ENCODE measurements at places on chromosomes 1 and 21. TPM values are rescaled to one million over a fixed set of nuclear protein-coding genes. Genes with fewer than 3 reads are reported as not detected.

Gene LDLRAD1
- 0.63 TPM for total RNA-seq

Gene LCE1F
- total RNA-seq, result not detected

Gene CD34
- 1.1 TPM for total RNA-seq

Gene RGS8
- total RNA-seq, result not detected

Gene RNF186
- 0.60 TPM for total RNA-seq

Gene PTAFR
- 0.70 TPM for total RNA-seq

DNA sequence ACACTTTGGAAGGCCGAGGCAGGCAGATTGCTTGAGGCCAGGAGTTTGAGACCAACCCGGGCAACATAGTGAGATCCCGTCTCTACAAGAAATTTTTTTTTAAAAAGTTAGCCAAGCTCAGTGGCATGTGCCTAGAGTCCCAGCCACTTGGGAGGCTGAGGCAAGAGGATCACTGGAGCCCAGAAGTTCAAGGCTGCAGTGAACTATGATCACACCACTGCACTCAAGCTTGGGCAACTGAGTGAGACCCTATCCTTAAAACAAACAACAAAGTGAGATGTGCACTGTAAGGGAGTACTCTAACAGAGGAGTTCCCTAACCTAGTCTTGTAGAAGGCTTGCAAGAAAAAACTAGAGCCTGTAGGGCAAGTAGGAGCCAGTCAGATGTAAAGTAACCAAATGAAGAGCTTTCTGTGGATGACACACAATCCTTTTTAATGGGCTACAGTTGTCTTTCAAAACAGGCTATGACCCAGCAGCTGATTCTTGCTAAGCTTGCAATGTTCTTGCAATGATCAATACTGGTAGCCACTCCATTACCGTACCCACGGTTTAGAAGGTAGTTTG is 38.0 kb upstream of the SRP9 start:
- DNase-seq, result no peak

GRCh38 chr1:183881387-183882131 is 76.6 kb downstream of the RGL1 start:
- no peak for DNase-seq

- no peak for DNase-seq
These were observed 250.6 kb upstream of the ZP4 start for GRCh38 chr1:238141353-238141752.

GRCh38 chr1:87402241-87403002 is 73.7 kb downstream of the LMO4 start:
- DNase-seq, result no peak

DNA sequence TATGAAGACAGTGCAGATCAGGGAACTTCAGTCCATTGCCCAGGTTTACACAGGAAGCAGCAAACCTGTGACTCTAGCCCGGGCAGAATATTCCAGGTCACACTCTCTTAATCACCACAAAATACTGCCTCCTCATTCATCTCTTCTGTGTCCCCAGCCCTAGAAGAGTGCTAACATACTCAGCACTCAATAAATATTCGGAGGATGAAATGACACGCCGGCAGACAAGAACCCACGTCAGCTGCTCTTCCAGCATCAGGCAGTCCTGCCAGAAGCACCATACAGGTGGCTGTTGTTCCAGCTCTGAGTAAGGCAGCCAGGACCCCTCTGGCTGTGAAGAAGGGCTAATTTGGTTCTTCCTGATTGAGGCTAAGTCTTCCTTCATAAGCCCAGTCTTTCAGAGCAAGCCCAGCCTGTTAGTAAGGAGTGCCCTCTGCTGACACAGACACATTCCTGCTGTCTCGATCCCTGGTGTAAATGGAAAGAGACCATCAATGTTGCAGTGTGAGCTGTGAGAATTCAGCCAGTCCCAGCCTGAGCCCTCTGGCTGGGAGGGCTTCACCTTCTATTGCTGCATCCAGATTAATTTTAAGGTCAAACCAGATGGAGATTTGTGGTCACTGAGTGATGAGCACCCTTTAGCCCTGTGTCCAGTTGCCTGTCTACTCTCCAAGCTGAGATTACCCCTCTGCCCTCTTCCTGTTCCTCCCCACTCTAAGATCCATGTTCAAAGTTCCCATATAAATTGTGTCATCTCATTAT is 45.0 kb upstream of the KIRREL1 start:
- DNase-seq, result no peak

DNA sequence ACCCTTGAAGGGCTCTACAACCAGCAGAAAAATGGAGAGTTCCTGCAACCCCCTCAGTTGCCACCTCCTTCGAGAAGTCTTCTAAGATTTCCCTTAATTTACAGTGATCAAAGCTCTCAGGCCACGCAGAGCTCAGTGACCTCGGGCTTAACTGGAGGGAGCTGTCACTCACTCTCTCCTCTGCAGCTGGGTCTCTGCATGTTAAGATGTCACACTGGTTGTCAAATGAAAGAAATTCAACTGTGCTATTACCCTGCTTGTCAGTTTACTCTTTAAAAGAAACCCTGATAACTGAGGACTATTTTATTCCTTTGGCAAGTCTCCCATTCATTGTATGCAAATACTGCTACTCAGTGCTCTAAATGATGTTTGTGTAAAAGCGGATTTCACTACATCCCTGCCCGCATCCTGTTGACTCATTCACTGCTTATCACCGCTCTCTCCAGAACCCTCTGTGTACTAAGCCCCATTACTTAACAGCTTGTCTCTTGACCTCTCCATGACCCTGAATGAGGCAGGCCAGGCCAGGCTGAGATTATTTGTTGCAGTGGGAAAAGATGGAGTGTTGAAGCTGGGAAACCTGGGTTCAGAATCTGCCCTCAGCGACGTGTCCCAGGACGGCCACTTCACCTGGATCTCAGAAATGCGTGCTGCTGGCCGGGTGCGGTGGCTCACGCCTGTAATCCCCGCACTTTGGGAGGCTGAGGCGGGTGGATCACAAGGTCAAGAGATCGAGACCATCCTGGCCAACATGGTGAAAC is 13.7 kb downstream of the DHRS3 start:
- no peak for DNase-seq

- no peak for DNase-seq
These were observed 93.8 kb downstream of the MAP3K21 start for GRCh38 chr1:233421293-233421692.

DNA sequence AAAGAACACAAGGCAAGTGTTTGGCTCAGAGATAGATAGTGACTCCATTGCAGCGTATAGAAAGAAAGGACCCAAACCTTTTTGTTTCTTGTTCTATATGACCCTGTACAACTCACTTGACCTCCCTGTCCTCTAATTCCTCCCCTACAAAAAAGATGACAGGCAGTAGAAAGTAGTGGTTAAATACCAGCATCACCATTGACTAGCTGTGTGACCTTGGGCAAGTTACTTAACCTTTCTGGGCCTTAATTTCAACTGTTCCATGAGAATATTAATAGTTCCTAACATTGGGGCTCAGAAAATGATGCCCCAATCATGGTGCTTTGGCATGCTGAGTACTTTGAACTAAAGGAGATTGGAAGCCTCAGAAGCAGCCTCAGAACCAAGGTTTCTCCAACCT is 46.7 kb upstream of the MAN1A2 start:
- no peak for DNase-seq

DNA sequence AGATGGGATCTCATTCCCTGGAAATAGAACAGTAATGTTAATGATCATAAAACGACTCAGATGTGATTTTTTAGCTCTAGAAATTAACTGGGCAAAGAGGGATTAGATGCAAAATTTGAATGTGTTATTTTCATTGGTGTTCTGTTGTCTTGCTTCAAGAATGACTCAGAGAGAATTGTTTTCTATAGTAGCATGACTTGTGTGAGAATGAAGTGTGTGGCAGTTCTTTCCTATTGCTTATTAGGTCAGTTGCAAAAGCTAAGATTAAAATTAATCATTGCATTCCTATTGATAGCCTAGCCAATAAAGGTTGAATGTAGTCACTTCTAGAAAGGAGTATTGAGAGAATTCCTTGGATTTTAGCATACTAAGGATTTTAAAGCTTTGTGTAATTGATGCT is 22.9 kb downstream of the SPEN start:
- no peak for DNase-seq

DNA sequence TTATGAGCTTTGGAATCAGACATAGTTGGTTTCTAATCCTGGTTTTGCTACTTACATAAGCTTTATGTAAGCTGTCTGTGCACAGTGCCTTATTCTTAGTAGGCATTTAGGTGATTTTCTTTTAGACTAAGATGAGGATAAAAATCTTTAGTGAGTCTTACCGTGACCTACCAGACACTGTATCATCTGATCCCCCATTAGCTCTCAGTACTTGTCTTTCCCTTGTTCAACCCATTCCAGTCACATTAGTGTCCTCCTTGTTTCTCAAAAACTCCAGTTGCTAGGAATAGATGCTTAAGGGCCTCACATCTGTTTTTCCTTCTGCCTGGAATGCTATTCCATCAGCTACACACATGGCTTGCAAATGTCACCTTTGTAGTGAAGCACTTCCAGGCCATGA is 18.8 kb downstream of the PPP1R12B start:
- no peak for DNase-seq

GRCh38 chr1:117812869-117813511 is 116.4 kb downstream of the GDAP2 start:
- no peak for DNase-seq

GRCh38 chr1:158366783-158367182 is 13.1 kb downstream of the CD1E start:
- DNase-seq, result no peak

- DNase-seq, result no peak
These were observed 113.0 kb upstream of the VAV3 start for GRCh38 chr1:108077991-108078390.

Measured in left lobe of liver (tissue), 2 donors.